ENCODE measurements at places on chromosomes 16 and 17.

DNA sequence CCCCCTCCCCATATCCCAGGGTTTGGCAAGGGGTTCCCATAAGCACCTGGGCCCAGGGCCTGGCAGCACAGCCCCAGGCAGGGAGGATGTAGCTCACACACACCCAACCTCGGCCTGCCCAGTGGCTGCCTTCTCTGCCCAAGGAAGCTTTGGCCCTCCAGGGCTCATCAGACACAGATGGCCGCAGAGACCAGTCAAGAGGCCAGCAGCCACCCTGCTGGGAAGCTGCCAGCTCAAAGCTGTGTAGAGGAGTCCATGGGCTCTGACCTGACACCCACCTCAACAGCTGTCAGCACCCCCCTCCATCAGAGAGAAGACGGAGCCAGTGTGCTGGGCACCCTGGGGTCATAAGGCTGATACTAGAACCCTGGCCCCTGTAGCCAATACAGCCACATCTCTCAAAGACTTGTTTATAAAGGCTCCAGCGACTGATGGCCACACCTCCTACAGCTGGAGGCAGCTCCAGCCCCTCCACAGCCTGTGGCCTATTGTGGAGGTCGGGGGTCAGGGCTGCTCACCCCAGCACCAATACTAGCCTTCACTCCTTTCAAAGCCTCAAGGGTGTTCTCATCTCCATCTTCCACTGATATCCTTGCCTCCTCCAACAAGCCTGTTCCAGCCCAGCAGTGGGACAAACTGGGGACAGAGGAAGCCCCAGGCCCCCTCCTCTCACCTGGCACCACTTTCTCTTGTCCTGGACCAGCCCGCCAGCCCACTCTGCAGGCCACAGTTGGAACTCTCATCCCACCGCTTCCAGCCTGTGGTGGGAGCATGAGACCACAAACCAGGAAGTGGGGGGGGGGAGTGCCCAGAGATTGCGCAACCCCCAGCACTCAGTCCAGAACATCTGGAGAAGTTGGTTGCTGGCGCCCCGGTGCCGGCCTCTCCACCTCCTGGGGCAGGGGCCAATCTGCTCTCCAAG lies 2.2 kb upstream of the MPG start:
- DNase-seq = no peak

- no peak for DNase-seq
Measured at GRCh38 chr17:1606352-1606985, 22.2 kb downstream of the SLC43A2 start.

DNA sequence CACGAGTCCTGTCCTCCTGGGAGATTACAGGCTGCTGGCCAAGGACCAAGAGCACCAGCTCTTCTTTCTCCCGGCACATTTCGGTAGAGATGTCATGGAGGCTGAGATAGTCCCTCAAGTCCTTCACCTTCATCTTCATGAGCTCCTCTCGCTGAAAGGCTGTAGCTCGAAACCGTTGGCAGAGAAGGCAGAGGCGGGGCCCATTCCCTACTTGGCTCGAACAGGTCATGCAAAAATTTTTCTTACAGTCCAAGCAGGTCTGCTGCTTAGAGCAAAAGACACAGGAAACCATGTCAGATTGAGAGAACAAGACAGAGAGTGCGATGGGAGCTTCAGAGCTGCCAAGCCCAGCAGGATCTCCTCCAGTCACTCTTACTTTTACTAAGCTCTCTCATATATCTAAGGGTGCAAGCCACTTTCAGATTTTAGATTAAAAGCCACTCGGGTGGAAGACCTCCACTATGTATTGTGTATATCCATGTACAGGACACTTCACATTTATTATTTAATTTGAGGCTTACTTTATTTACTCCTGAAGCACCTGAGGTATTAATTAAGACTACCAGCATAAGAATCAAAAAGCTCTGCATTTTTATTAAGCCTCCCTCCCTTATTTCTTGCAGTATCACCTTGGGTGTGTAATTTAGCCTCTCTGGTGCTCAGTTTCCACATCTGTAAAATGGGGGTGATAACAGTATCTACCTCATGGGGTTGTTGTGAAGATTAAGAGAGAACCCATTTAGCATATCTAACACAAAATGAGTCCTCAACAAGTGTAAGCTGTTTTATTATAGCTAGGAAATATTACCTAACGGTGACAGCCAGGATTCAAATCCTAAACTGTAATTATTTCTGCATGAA lies 41.4 kb downstream of the LIG3 start:
- DNase-seq = no peak

DNA sequence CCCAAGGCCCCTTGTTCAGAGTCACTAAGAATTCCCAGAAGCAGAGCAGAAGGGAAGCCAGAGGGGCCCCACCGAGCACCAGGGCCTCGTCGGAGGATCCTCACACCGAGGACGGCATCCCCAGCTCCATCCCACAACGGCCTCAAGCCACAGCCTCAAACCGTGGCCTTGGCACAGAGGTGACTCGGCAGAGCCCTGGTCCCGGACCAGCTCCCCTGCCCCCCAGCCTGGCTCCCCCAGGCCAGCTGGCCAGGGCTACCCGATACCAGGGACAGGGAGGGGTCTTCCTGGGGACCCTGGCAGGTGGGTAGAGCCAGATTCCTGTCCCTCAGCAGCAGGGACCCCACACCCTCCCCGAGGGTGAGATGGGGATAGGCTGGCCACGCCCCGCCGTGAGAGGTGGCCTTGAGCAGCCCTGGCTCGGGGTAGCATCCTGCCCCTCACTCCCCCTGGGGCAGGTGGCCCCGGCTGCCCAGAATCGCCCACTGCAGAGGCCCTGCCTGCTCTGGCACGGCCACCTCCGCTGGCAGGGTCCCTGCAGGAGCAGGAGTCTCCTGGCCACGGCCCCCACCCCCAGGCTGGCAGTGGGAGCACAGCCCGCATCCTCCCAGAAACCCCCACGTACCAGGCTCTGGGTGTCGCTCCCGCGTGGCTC lies 5.6 kb upstream of the PVALEF start:
- no peak for DNase-seq

DNA sequence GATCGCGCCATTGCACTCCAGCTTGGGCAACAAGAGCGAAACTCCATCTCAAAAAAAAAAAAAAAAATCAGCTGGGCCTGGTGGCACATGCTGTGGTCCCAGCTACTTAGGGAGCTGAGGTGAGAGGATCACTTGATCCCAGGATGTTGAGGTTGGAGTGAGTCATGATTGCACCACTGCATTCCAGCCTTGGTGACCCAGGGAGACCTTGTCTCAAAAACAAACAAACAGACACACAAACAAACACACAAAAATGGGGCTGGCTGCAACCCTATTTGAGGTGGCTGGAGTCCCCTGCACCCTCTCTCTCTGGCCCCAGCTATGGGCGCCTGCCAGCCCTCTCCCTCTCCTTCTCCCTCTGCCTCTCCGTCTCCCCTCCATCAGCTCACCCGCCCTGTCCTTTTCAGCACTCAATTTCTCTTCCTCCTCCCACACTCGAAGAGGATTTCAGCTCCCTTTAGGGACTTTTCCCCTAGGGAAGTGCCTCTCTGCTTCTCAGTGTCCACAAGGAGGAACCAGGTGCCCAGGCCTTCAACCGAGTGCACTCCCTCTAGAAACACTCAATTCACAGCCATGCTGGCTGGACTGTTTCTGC lies 17.5 kb upstream of the TFAP4 start:
- DNase-seq = no peak

GRCh38 chr17:869086-869485 lies 86.9 kb downstream of the MRM3 start:
- no peak for DNase-seq

DNA sequence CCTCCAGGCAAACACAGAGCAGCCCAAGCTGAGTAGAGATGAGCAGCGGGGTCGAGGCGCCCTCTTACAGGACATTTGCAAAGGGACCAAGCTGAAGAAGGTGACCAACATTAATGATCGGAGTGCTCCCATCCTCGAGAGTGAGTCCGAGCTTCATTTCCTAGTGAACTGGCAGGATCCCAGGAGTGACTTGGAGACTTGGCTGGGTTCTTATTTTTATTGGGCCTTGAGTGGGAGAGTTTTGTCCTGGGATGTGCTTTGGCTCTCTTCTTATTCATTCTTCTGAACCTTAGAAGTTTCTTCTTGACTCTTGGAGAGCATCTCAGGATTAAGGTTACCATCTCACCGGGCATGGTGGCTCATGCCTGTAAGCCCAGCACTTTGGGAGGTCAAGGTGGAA lies 27.2 kb upstream of the CDC6 start:
- no peak for DNase-seq

- DNase-seq = no peak
Measured at GRCh38 chr17:34499576-34499975, 79.8 kb upstream of the TMEM132E start.

GRCh38 chr17:29760279-29761039 lies 137.7 kb upstream of the CORO6 start:
- DNase-seq = no peak

GRCh38 chr16:87173294-87173893 lies 143.8 kb downstream of the C16orf95 start:
- DNase-seq = no peak

GRCh38 chr16:70649300-70649699 lies 2.9 kb downstream of the IL34 start:
- no peak for DNase-seq

DNA sequence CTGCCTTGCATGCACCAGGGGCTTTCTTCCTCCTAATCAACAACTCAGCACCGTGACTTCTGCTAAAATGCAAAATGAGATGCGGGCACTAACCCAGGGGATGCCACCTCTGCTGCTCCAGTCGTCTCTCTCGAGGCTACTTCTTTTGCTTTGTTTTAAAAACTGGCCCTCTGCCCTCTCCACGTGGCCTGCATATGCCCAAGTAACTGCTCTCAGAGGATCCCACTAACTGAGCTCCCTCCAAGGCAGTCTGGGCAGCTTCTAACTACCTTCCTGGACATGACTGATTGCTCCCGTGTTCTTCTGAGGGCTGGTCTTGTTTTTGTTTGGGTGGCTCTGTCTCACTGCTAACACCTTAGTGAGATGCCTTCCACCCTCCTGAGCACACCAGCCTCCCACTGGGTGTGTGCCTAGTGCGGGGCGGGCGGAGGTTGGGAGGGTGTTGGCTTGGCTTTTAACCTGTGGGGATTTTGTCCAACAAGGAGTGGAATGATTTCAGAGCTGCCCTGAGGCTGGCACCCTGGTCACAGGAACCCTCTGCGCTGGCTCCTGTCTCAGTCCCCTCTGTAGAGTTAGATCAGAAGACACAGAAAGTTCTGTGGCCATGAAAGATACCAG lies 8.9 kb upstream of the LGALS9 start:
- DNase-seq = no peak

- DNase-seq = no peak
Measured at GRCh38 chr17:83142619-83143018, 63.2 kb downstream of the METRNL start.

Data from NCI-H510A (cell line).